ENCODE measurements at places on chromosomes 5 and 9.

DNA sequence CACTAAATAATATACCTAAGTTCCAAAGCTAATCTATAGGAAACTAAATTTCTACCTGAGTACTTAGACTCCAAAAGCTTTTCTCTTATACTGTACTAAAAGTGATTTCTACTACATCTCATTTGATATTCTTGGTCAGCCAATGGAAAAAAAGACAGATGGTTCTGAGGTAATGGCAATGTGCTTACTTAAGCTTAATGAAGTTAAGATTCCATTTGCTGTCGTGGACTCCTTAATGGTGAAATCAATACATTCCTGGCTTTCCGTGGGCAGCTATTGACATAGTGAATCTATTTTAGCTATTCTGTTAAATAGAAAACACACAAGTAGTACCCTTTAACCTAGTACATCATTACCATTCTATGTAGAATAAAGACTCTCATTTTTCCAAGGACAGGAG, 1825.6 kb upstream of the CDH9 start:
- no peak for DNase-seq

DNA sequence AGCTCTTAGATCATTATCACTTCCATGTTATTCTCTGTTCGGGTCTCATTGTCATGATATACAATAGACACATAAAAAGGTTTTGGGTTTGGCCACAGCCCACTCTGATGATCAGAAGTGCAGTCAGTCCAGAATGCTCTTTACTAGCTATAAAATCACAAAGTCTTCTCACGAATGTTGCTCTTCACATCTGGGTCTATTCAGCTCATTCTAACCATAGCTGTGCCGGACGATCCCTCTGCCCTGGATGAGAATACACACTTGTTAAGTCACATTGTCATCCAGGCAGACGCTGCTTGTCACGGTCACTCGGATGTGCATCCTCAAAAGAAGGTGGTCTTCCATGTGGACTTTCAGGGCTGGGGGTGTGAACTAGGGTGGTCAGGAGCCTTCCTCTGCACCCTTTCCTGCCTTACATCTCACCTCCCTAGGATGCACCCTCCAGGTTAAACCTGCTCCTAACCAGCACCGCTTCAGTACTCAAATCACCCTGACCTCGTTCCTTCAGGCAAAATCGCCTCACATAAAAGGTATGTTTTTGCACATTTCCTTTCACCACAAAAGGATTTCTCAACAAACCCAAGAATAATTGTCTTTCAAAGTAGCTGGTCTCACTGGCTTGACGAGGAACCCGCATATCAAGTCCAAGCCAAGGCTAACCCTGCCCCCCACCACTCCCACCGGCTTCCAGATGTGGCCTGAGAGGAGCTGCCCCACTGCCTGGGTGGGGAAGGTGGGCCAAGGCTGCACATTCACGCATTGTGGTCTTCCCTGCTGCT, 21.9 kb downstream of the ANKH start:
- DNase-seq, result no peak

- no peak for DNase-seq
Observed at GRCh38 chr5:10489810-10490426, 48.2 kb downstream of the ROPN1L start.

- no peak for DNase-seq
Observed at GRCh38 chr5:60718166-60718892, 18.4 kb upstream of the DEPDC1B start.

DNA sequence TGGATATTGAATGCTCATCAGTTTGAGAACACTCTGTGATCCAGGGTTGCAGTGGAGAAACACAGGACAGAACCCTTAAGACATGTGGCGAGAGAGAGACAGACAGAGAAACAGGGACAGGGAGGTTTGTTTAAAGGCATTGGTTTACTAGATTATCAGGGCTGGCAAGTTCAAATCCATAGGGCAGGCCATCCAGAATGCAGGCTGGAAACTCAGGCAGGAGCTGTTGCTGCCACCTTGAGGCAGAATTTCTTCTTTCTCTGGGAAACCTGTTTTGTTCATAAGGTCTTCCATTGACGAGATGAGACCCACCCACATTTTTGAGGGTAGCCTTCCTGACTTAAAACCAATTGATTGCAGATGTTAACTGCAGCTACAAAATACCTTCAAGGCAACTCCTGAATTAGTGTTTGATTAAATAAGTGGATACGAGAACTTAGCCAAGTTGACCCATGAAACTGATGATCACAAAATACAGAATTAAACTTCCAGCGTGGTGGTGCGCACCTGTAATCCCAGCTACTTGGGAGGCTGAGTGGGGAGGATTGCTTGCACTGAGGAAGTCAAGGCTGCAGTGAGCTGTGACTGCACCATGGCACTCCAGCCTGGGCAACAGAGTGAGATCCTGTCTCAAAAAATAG, 55.9 kb downstream of the NSUN2 start:
- no peak for DNase-seq

DNA sequence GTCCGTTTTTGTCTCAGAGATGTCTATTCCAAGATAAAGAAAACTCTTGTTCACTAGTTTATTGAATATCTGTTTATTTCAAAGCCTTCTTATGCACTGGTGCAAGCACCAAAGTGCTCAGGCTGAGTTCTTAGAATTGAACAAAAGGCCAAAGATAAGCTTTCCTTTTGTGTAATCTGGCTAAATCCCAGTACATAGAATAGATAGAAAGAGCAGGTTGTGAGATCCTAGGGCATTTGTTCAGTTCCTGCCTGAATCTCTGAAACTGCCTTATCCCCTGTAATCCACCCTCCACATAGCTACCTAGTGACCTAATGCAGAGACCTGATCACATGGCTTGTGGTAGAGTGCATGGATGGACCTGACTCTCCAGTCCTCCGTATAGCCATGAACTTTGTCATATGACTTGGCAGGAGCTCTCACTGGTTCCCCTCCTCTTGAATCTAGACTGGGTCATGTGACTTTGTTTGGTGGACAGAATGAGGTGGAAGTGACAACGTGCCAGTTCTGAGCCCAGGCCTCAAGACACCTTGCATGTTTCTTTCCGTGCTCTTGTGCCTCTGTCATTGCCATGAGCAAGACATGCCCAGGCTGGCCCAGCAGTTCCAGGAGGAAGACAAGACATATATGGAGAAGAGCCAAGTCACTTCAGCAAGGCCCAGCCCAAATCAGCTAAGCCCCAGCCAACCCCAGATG, 139.3 kb upstream of the SHB start:
- DNase-seq, result no peak

- DNase-seq, result no peak
Observed at GRCh38 chr5:116176121-116176520, 91.3 kb downstream of the COMMD10 start.

GRCh38 chr5:76745670-76746069, 29.7 kb downstream of the F2R start:
- no peak for DNase-seq

DNA sequence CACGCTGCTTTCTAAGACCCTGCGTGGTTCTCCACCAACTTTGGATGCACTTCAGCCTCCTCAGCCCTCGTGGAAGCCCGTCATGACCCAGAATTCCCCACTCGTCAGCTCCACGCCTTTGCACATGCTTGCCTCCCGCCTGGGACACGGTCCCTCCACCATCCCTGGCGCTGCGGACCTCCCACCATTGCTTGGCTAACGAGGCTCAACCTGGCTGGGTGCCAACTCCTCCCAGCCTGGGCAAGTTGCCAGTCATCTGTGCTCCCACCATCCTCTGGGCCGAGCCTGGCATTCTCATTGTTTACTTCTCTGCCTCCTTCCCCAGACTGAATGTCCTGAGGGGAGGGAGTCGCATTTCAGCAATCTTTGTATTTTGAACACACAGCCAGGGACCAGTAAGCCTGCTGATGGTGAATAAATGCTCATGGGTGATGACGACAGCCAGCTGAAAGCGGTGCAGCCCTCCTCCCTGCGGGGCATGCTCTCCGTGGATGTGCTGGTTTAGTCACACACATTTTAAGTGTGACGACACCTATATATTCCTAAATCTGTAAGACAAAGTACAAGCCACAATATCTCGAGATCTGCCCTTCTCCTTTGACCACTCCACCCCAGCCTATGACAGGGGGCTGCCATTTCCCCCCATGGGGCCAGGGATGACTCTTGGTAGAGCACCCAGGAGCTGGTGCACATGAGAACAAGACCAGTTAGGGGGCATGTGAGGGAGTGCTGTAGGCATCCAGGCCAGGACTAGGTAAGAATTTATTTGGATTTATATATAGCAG, 37.6 kb downstream of the ANKRD33B start:
- no peak for DNase-seq

DNA sequence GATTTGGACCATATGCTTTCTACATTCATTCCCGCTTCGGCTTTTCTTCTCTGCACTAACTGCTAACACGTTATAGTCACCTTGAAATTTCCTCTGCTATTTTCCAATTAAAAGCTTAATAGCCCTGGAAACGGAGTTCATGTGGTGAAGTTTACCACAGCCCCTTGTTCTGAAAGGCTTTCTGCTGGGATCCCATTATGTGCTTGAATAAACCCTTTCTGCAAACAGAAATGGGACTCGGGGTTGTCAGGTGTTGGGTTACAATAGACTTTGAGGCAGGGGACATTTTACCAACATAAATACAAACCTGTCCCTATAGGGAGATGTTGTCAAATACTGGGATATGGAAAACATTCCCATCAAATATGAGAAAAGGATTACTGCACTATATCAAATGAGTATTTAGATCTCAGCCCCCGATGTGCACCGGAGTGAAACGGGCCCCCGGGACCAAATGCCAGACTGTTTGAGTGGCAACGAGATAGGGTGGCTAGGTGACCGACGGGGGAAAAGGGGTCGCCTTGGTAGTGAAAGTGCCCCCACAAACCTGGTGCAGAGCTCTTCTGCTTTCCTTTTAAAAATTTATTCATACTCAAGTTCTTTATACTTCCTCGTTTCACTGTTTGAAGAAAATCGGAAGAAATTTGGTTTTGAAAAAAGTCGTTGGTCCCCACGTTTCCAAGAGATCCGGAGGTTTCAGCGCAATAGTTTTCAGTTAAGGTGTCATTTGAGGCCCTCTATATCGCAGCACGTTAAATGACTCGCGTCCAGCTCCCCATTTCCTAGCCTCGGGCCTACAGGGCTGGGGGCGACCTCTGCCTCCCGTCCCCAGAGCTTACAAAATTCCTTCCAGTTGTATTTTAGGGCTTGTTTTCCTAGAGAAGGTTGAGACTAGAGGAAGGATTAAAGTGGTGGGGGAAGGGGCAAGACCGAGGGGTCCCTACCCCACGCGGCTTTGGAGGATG, 2.1 kb upstream of the DMRT3 start:
- no peak for DNase-seq

GRCh38 chr9:138114501-138115245, 237.1 kb downstream of the CACNA1B start:
- DNase-seq, result no peak

- no peak for DNase-seq
Observed at GRCh38 chr5:93637697-93638096, 54.7 kb downstream of the NR2F1 start.

DNA sequence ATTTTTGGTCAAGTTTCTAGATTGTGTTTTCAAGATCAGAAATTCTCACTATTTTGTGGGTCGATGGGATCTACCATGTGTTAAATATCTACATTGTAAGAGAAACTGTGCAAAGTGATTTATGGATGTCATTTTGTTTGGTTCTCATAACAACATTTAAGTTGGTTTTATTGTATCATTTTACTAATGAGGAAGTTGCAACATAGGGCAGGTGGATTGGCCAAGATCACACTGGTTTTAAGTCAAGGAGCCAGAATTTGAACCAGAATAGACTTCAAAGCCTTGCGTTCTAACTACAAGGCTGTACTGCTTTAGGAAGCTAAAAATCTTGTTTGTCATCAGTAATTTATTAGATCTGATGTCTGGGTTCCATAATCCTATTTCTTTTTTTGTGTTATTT, 23.4 kb downstream of the SH3TC2 start:
- DNase-seq, result no peak

- DNase-seq, result no peak
Observed at GRCh38 chr5:175750511-175750931, 92.7 kb downstream of the HRH2 start.

DNA sequence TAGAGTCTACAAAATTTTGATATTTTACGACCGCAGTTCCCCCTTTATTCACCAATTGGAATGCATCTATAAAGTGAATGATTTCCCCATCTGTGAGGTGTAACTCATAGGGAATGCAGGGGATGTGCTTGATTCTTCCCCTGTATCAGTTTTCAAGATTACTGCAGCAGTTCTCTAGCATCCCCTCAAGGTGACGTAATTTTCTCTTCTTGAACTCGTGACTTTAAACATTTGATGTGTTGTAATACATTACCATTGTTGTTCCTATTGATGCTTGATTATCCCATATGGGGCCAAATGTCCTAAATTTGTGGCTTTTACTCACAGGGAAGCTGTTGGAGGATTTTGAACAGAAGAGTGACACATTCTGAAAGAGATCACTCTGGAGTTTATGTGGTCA, 240.2 kb downstream of the CD180 start:
- no peak for DNase-seq

DNA sequence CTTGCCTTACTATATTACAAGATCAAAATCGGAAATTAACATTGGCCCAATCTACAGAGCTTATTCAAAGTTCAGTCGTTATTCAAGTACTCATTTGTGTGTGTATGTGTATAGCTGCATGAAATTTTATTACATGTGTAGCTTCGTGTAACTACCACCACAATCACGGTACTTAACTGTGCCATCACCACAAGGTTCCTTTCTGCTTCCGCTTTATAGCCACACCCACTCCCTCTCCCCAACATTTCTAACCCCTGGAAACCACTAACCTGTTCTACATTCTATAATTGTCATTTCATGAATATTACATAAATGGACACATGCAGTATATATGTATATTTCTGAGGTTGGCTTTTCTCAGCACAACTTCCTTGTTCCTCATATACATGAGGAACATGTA, 4.0 kb upstream of the TEX48 start:
- no peak for DNase-seq

- no peak for DNase-seq
Observed at GRCh38 chr5:147479949-147480348, 29.9 kb downstream of the DPYSL3 start.

- DNase-seq, result no peak
Observed at GRCh38 chr5:147859962-147860640, 18.4 kb upstream of the SCGB3A2 start.

GRCh38 chr5:120258123-120258522, 206.0 kb upstream of the PRR16 start:
- DNase-seq, result no peak

GRCh38 chr9:89590415-89590814, 14.4 kb upstream of the GADD45G start:
- DNase-seq, result no peak

DNA sequence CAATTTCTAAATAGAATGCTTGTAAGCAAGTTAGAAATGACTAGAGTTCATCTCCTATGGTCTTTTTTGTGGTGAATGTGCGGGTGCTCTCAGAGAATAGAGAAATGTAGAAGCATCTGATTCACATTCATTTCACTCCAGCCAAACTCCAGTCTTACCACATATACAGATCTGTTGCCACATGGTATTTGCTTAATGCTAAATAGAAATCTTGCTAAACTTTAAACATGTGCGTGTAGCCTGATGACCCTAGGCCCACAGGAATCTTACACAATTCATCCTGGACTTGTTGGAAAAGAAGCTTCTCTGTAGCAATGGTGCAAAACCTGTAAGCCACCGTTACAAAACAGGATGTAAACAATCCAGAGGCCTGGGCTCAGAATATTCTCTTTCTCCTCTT, 135.2 kb downstream of the PCSK1 start:
- DNase-seq, result no peak

- no peak for DNase-seq
Observed at GRCh38 chr5:111806753-111807152, 49.8 kb upstream of the NREP start.

GRCh38 chr5:112886975-112887374, 25.9 kb downstream of the SRP19 start:
- no peak for DNase-seq
